ENCODE measurements at places on chromosomes 4 and X.

DNA sequence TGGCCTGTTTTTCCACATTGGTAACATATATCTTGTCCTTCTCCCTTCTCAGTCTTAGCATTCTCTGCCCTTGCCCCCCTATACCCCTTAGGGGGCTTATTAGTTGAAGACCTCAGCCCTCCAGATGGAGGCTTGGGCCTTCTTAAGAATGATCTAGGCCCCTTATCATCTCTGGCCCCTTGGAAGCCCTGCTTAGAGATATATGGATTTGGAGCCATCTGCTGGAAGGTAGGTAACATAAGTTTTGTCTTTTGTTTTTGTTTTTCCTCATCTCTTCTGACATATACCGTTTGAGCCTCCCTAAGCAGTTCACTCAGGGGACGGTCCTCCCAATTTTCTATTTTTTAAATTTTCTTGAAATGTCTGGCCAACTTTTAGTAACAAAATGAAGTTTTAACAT lies 48.3 kb upstream of the NAP1L2 start:
- no peak for DNase-seq

GRCh38 chr4:149247164-149247563 lies 568.5 kb downstream of the IQCM start:
- no peak for DNase-seq

DNA sequence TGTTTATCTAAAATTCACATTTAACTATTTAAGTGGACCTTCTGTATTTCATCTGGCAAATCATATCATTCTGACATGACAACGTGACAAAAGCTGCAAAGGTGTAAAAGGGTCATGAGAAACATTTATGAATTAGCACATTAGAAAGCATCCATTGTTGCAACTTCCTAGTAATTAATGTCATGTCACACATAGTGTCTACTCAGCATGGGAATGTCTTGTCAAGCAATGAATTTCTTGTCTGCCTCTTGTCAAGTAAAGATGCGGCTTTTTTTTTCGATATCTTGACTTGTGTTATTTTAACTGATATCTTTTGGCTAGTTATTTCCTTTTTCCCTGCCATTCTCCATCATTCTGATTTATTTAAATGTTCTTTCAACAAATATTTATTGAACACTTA lies 463.5 kb upstream of the CXorf51B start:
- no peak for DNase-seq

DNA sequence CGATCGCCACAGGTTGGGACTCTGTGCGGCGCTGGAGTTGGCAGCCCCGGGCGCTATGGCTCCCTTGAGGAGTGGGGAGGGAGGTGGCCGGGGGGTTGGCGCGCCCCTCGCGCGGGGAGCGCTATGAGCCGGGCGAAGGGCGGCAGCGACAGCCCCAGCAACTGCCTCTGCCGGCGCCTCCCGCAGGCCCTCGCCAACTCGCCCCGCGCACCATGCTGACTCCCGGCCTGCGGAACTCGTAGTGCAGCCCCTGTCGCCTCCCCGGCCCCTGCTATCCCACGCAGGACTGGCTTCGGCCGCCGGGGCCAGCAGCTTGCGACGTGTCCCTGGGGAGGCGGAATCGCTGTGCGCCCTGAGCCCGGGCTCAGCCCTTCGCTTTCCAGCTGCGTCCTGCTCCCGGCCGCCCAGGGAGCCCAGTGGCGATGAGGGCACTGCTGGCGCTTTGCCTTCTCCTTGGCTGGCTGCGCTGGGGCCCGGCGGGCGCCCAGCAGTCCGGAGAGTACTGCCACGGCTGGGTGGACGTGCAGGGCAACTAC lies 415 bp downstream of the SHISA3 start:
- DNase-seq, result peak; percentile 68

GRCh38 chr4:111811661-111812060 lies 333.6 kb upstream of the FAM241A start:
- no peak for DNase-seq

GRCh38 chrX:23503835-23504539 lies 163.3 kb upstream of the PRDX4 start:
- no peak for DNase-seq
